ENCODE measurements at places on chromosomes 2 and 18. TPM values are rescaled to one million over a fixed set of nuclear protein-coding genes. Genes with fewer than 3 reads are reported as not detected.

The INPP1 gene
- 25.3 TPM for total RNA-seq

The POTEJ gene
- total RNA-seq = not detected

The DES gene
- 26.7 TPM for total RNA-seq

The ZNF396 gene
- 9.4 TPM for total RNA-seq

The ADD2 gene
- 3.4 TPM for total RNA-seq

The CTAGE1 gene
- total RNA-seq = not detected

The KCMF1 gene
- total RNA-seq = 44.5 TPM

The MERTK gene
- 31.3 TPM for total RNA-seq

The CCT4 gene
- total RNA-seq = 96.5 TPM

The SPC25 gene
- total RNA-seq = 6.7 TPM

The RGPD3 gene
- total RNA-seq = 0.67 TPM

The CAPN13 gene
- not detected for total RNA-seq

The WDR35 gene
- 18.3 TPM for total RNA-seq

The CNRIP1 gene
- total RNA-seq = 18.3 TPM

Measured in thyroid gland (tissue), 4 donors.